ENCODE measurements at places on chromosomes 4 and X. TPM values are rescaled to one million over a fixed set of nuclear protein-coding genes. Genes with fewer than 3 reads are reported as not detected.

Gene USP17L29
- total RNA-seq, result not detected

DNA sequence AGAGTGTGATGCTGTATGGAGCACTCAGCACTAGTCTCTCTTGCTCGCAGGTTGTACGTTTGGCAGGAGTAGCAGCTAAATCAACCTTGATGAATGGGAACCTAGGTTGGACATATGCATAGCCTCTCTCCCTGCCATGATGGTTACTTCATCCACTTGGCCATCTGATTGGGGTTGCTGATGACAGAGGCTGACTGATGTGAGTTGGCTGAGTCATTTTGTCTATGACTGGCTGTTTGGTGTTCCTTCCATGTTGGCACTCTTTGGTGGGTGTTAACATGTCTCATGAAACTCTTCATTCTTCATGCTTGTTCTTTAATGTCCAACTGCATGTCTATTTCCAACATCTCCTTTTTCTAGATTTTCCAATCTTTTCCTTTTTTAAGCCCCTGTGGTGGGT, 31.6 kb upstream of the SPARCL1 start:
- no peak for DNase-seq

Gene PABPC4L
- 1.2 TPM for total RNA-seq

GRCh38 chr4:90648311-90648710, 521.1 kb downstream of the CCSER1 start:
- DNase-seq, result no peak

DNA sequence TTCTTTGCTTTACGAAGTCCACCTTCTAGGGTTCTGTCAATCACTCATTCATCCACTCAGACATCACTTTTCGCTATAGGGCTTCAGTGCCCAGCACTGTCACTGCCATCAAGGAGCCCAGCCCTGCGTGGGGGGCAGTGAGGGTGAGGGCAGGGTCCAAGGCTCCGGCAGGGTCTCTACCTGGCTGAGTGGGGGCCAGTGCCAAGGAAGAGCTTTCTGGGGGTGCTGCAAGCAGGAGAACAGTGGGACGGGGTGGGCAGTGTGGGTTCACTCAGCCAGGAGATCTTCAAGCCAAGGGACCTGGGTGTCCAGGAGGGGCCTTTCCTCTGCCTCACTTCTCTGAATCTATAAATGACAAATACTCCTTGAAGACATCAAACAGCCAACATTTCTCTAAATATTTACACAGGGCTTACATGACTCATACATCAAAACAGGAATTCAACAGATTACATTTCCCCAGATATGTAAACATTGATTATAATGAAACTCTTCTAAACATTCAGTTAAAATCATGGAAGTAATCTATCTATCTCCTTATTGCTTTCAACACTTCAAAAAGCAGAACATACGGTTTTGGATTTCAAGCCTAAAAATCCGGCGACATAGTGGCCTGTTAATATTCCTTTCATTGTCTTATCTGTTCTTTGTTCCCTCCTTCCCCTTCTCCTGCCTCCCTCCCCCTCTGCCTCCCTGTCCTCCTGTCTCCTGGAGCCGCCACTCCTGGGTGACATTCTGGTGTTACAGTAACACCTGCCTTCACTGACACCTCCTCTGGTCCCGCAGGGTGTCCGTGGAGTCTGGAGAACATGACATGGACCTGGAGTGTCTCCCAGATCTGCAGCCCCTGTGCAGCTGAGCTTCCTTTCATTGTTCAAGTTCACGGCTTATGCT, 94.4 kb upstream of the ADRA2C start:
- DNase-seq, result no peak

Gene ADH1C
- not detected for total RNA-seq

GRCh38 chr4:43089730-43090129, 197.2 kb downstream of the GRXCR1 start:
- DNase-seq, result no peak

Gene BMP3
- total RNA-seq, result 6.2 TPM

Gene NOA1
- total RNA-seq, result 19.0 TPM

- DNase-seq, result no peak
Observed at GRCh38 chr4:98887145-98887544, 41.8 kb downstream of the EIF4E start.

DNA sequence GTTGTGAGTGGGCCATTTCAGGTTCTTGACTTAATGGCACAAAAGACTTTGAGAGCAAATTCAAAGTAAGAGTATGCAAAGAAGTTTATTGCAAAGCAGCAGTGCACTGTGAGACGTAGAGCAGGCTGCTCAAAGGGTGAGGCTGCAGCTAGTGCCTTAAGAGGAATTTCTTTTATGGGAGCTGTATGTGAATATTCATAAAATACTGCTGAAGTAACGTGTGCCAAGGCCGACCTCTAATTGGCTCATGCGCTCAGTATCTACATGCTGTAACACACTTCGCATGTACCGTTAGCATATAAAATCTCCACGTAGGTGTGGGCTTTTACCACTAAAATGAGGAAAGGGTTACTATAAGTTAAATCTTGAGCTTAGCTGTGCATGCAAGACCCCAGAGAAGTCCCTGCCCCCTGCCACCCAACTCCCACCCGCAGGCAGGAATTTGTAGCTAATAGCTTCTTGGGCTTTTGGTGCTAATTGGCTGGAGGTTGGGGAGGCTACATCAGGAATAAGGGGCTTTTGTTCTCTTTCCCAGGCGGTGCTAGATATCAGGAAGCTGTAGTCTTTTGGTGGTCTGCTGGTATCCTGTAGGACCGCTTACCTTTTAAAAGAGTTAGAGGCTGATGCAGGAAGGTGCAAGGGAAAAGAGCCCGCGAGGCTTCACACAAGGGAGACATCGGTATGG, 47.6 kb downstream of the FSTL5 start:
- DNase-seq, result no peak

DNA sequence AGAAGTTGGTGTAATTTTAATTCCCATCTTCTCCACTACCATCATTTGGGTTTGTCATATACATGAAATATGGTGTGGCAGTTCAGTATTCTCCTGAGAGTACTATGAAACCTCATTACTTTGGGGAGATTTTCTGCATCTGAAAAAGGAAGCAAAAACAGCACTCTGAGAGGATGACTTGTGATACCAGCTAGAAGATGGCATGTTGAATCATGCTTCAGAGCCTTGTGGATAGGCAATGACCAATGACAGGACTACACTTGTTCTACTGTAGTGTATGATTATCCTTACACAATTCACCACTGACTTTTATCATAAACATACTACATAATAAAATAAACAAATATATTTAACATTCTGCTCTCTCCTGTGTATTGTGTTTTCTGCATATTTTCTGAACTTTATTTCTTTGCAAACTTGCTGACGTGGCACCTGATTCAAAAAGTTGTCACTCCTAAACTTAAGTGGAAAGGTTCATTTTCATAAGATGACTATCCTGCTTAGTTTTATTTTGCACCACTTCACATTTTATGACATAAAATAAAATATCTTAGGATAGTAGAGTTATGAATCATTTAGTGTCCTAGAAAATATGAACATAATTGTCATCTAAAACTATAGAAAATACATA, 991.3 kb downstream of the FSTL5 start:
- DNase-seq, result no peak

Gene BEX3
- 138 TPM for total RNA-seq

DNA sequence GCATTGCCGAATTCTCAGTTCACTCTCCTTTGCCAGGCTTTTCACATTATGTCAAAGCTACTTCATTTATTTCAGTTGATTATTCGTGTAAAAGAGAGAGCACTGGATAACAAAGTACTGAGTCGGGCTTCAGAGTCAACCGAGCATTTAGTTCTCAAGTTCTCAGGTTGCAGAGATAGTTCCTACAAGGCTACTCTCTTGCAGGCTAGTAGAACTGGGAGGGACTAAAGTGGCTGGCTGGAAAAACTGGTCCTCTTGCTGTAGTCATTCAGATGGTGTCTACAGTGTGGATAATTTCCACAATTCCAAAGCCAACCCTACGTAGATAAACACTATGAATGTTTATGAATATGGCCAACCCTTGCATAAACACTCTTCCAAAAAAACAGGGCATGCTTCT, 4.6 kb upstream of the CCNG2 start:
- DNase-seq, result no peak

DNA sequence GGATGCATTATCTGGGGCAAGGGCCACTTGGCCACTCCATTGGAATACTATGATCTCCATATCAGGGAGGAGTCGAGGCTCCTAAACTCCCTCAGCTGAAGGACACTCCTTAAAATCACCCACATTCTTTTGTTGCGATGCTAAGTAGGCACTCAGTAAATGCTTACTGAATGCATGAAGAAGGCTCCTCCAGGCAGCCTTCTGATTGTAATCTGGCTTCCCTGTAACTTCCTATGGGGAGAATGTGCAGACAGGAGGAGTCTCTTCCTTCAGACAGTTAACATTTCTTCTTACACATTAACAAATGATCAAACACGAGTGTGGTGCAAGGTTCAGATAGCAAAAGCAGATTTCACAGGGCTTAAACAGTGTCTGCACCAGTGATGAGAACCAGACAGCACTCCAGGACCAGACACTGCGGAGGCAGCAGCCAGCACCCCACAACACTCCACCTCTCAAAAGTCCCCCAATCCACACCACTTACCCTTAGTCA, 21.4 kb upstream of the USO1 start:
- no peak for DNase-seq

Gene PPARGC1A
- total RNA-seq, result 5.5 TPM

Gene DCAF4L1
- total RNA-seq, result under 0.01 TPM

Gene ELMOD2
- 55.4 TPM for total RNA-seq

Gene FAM13A
- 79.9 TPM for total RNA-seq
